ENCODE measurements at places on chromosomes 4 and X.

DNA sequence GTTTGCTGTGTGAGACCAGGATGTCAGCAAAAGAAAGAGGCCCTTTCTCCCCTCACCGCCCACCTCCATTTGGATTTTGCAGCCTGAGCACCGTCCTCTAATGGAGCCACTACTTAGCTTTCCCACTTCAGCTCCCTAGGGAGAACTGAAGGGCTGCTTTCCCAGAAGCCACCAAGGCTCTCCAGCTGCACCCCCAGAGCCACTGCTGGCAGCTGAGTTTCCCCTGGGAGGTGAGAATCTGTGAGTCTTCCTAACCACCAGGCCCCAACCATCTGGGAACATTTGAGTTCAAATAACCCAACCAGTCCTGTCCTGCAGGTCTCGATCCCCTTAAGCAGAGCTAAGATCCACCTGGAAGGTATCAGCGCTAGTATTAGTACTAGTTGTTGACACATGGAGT lies 173.1 kb upstream of the USP9X start:
- DNase-seq = no peak

DNA sequence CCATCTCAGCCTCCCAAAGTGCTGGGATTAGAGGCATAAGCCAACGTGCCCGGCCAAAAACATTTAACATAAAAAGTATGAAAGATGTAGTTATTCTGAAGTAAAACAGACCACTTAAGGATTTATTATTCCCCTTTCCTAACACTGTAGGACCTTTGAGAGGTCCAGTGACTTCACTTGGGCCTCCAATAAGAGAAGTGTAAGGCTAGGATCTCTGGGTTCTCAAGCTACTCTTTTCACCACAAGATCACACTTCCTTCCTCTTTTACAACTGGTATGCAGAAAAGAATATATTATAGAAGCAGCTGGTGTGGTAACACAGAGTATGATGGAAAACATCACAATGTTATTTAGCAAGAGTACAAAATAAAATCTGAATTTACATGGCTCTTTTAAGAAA lies 30.2 kb upstream of the CCNG2 start:
- no peak for DNase-seq

DNA sequence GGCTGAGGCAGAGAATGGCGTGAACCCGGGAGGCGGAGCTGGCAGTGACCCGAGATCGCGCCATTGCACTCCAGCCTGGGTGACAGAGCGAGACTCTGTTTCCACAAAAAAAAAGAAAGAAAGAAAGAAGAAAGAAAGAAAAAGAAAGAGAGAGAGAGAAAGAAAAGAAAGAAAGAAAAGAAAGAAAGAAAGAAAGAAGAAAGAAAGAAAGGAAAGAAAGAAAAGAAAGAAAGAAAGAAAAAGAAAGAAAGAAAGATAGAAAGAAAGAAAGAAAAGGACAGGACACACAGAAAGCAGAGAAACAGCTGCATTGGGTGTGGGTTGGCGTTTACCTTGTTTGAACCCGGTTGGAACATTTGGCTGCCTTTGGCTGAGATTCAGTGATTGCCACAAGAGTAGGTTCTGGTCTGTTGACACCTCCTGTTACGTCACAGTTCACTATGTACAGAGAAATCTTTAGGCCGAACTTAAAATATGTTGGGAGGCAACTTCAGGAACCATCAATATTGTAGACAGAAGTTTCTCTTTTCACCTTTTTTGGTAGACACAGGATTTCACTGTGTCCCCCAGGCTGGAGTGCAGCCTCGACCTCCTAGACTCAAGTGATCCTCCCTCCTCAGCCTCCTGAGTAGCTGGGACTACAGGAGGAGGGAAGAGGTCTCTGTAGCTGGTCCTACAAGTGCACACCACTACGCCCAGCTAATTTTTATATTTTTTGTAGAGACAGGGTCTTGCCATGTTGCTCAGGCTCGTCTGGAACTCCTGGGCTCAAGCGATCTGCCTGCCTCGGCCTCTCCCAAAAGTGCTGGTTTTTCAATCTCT lies 16.3 kb upstream of the PLCXD1 start:
- DNase-seq = no peak

DNA sequence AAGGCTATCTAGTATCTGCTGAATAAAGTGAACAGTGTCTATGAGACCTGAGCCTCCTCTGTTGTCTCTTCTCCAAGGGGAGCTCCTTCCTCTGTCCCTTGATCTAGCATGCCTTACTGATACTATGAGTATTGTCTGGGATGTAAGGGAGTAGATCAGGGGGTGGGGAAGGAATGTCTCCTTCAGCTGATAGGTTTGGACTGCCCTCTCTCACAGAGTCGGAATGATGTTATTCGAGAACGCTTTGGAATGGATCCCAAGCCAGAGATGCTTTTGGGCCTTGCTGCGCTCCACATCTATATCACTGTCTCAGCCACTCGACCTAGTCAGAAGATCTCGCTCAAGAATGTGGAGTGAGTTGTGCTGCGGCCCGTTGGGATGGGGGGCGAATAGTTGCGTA lies 68.3 kb upstream of the PRPS1 start:
- no peak for DNase-seq

DNA sequence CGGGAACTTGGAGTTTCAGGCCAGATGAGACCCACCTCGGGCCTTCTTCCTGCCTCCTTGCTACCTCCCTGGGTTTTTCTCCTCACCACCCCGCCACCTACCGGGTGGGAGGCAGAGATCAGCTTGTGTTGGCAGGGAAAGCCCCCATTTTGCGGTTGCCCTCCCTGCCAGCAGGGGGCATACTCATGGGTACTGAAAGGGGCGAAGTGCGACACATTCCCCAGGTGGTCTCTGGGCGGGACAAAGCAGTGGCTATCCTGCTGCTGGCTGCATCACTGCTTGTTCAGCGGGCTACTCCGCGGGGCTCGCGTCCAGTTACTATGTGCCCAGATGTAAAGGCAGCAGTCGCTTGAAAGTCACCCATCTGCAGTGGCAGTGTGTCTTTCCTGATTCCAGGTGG lies 330.3 kb downstream of the PDHA2 start:
- no peak for DNase-seq
